ENCODE measurements at places on chromosomes 13 and 19.

GRCh38 chr19:47615230-47615629 lies 6.3 kb downstream of the BICRA start:
- no peak for DNase-seq

DNA sequence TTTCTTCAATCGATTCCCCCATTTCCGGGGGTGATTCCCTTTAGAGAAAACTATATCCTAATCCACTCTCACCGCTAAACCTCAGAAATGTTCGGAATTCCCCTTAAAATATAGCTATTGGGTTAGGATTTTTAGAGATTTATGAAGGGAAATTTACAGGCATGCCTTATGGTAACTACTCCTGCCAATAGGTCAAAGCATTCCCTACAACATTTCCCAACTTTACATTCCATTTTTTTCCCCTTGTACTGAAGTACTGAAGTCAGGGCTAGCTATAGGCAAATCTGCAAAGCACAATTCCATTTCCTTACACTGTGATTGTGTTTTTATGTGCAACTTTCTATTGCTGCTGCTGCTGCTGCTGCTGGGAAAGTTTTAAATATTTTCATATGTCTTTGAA lies 2.1 kb downstream of the EDNRB start:
- no peak for DNase-seq

GRCh38 chr19:14632286-14632685 lies 42.4 kb downstream of the ADGRE3 start:
- peak; percentile 39 for DNase-seq

DNA sequence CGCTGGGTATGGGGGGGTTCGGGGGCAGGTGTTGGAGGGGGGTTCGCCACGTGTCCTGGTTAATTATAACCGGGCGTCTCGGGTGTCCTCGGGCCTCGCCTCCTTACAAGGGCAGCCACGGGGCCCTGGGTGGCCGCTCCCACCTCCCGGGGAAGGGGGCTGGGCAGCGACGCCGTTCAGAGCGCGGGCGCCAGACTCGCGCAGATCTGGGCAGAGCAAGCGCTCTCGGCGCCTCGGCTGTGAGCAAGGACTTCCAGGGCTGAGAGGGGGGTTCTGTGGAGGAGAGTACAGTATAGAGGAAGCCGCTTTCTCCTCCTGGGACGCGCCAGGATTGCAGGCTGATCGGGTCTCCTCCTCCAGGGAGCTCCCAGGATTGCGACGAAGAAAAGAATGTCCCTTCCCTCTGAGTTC lies 1.0 kb upstream of the CKM start:
- no peak for DNase-seq

DNA sequence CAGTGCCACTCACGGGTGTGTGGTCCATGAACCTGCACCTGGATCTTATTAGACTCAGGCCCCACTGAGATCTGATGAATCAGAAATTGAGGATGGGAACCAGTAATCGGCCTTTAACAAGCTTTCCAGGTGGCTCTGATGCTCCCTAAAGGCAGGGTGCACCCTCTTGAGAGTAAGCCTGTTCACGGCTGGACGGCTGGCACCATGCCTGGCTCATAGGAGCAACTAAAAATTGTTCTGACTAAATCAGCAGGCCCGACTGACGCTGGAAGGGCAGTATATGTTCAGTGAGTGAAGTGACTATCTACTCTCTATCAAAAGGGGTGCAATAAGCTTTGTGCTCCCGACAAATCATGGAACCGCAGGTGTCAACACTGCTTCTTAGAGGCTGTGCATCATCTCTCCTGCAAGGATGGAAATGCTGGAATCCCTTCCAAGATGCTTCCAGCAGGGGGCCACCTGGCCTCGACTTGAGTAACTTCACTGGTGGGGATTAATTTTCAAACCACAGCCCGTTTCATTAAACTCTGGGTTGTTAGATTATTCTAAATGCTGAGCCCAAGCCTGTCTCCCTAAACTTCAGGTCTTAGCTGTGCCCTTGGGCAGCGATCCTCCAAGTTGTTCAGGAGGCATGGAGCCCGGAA lies 28.4 kb downstream of the TMTC4 start:
- DNase-seq: peak; percentile 2

DNA sequence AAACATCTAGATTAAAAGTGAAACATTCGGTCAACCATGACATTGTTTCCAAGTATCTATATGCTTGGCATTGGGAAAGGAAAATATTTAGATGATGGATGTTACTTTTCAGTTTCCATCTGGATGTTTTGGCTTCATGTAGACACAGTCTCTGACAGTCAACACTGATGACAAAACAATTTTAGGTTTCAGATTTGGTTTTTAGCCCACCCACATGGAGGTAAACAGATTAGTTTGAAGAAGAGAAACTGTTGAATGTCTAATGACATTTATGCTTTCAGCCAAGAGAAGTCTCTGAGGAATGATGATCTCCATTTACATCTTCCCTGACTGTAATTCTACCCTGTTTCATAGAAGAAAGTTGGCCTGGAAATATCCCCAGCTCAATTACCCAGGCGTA lies 379.1 kb downstream of the SLITRK6 start:
- DNase-seq: no peak

DNA sequence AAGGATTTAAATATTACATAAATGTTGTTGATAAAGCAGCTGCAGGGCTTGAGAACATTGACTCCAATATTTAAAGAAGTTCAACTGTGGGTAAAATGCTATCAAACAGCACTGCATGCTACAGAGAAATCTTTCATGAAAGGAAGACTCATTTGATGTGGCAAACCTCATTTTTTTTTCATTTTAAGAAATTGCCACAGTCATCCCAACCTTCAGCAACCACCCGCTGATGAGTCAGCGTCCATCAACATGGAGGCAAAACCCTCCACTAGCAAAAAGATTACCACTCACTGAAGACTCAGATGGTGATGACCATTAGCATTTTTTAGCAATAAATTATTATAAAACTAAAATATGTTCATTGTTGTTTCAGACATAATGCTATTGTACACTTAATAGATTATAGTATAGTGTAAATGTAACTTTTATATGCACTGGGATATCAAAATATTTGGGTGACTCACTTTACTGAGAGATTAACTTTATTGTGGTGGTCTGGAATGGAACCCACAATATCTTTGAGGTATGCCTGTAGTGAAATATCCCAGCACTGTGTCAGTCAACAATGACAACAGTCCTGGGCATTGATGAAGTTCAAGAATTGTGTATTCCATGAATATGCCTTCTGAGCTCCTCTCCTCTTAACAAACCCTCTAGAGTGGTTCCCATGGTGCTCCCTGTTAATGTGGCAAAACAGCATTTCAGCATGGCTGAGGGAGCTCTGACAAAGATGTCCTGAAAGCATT lies 52.4 kb upstream of the SOX21 start:
- DNase-seq: no peak

GRCh38 chr13:48892053-48892687 lies 83.5 kb upstream of the FNDC3A start:
- no peak for DNase-seq

DNA sequence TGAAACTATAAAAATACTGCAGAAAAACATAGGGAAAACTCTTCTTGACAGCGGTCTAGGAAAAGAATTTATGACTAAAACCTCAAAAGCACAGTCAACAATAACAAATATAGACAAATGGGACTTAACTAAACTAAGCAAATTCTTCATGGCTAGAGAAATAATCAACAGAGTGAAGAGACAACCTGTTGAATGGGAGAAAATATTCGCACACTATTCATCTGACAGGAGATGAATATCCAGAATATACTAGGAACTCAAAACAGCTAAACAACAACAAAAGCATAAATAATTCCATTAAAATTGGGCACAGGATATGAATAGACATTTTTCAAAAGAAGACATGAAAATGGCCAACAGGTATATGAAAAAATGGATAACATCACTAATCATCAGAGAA lies 303.6 kb upstream of the PRR20A start:
- no peak for DNase-seq

DNA sequence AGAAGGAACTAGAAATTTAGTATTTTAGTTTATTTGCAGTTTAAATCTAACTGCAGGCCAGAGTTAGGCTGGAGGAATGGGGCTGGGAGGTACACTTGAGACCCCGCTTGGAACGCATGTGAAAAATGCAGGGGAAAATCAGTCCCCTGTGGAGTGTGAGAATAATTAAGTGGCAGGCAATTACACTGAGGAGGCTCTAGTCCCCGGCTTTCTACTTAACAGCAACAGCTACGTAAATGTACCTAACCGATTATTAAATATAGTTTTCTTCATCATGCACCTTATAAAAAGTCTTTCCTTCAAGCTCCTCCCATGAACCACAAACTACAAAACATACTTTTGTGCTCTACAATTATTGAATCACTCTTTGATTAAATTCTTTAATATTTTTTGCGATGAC lies 804 bp downstream of the ZNF708 start:
- peak; percentile 15 for DNase-seq

DNA sequence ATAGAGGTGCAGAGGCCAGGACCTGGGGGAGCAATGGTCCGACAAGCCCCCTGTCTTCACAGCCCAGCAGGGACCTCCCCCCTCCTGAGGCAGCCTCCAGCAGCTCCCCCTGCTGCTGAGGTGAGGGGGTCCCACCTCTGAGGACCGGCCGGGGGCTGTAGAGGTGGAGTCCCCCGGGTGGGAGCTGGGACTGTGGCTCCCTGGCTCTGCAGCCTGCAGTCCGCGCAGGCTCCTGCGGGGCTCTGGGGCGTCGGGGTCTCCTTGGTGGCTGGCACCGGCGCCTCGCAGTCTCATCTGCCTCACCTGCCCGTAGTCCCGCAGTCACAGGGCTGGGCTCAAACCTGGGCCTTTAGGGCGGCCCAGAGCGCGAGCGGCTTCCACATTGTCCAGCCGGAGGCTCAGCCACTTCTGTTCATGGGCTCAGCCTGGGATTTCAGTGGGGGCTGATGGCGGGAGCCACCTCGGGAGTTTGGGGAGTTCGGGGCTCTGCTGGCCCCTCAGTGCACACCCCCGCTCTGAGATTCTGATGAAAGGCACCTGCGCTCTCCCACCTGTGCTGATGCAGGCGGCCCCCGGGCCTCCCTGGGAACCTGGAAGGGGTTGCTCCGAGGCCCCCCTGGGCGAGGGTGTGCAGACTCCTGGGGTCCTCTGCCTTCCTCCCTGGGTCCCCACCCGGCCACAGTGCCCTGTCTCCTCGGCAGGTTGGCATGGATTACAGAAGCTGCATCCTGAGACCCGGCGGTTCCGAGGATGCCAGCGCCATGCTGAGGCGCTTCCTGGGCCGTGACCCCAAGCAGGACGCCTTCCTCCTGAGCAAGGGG lies 7.0 kb upstream of the ZNF554 start:
- no peak for DNase-seq

DNA sequence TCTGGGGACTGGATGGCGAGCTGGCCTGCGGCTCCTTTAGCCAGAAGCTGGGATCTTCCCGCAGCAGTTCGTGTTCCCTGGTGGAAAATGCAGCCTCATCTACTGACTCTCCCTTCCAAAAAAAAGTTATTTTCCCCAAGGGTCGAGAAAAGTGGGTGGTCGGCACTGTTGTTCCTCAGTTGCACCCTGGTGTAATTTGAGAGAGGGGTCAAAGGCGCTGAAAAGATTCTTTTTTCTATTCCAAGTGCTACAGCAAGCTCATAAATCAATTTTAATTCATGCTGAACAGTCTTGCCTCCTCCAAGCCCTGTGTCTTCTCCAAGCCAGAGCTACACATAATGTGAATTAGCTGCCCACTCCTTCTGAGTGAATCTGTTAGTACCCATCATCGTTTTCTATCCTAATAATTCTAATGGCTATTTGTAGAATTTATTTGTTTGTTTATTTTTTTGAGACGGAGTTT lies 774 bp downstream of the SLC25A15 start:
- DNase-seq: no peak

DNA sequence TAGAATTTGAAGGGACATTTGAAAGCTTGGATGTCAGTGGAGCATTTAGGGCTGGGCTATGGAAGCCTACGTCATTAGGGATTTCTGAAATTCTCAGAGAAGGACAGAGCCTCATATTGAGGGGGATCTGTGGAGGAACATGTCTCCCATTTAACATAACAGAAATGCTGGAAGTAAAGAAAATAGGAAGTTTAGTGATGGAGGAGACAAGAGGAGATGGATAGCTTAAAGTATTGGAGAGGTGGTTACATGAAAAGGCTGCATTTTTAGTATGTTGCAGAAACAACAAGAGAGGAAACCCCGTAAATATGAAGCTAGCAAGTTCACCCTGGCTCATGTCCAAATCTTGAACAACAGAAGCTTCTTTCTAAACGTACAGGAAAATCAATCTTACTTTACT lies 24.4 kb downstream of the LIG4 start:
- DNase-seq: no peak

DNA sequence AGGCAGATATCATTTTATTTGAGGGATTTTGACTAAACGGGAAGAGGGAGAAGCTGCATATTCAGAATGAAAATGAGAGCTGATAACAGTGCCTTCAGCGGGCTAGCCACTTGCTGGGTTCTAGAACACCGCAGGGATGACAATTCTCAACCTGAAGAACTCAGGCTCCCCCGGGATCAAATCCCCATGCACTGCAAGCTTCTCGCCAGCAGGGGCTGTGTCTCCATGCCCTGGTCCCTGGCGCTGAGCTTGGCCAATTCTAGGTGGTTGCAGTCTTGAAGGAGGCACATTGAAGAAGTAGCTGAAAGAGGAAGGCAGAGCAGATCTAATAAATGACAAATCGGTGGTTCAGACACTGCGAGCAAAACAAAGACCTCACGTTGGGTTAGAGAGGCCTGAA lies 128.7 kb downstream of the UQCRFS1 start:
- no peak for DNase-seq

GRCh38 chr19:54376610-54377285 lies 12.0 kb upstream of the LAIR1 start:
- no peak for DNase-seq

All from CD4-positive, alpha-beta T cell treated with Interferon alpha-2 for 1 hour (primary cell).